Naive B cell (primary cell): ENCODE measurements at places on chromosomes 4 and X.
A peak's percentile ranks its signal among the peaks of the same experiment; 100 is the strongest.

- no peak for DNase-seq
Observed at GRCh38 chr4:6701371-6701770, 7.7 kb downstream of the S100P start.

DNA sequence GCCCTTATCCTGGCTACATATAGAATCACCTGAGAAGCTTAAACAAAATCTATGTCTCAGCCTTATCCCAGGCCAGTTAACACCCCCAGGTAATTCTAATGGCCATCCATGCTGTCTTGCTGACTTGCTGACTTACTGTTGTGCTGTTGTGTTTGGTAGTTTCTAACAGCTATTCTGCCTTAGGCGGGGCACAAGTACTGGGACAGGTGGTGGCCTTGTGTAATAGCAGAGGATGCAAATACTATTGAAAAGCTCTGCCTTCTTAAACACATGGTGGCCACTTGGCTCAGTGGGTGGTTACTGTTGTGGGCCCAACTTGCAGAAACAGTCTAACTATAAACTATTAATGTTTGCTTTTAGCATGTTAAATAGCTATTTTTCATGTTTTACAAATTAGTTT is 56.2 kb downstream of the CDS1 start:
- DNase-seq, result no peak

GRCh38 chr4:88697588-88698329 is at the start of gene NAP1L5:
Gene NAP1L5 (minus strand): TSS chr4:88697829. CDS start chr4:88697754, 75 bp downstream.
- peak; percentile 76 for DNase-seq

GRCh38 chrX:45710081-45710801 is 509.6 kb upstream of the DIPK2B start:
- no peak for DNase-seq

DNA sequence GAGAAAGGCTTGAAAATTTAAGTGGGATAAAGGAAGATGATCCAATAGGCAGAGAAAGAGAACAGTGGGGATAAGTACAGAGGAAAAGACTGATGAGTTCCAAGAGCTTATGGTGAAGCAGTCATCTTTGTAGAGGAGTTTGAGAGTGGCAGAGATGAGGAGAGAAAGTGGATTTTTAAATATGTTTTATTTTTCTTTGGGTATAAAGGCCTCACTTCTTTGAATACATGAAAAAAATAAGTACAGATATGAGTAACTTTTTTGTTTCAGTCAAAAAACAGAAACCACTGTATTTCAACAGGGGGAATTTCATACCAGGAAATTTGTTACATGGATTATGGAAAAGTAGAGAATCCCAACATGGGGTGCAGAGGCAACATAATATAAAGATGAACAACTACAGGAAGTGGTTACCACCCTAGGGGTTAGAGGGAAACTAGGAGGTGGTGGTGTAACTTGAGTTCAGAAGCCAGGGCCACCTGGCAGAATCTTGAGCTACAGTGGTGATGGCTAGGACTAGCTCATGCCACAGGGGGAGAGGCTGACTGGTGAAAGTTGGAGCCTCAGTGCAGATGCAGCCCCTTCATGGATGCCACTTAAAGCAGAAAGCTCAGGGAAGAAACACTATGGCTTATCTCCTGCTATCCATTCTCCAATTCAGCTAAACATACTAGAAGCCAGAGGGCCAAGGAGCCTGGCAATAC is 3.4 kb upstream of the CYBB start:
- no peak for DNase-seq

DNA sequence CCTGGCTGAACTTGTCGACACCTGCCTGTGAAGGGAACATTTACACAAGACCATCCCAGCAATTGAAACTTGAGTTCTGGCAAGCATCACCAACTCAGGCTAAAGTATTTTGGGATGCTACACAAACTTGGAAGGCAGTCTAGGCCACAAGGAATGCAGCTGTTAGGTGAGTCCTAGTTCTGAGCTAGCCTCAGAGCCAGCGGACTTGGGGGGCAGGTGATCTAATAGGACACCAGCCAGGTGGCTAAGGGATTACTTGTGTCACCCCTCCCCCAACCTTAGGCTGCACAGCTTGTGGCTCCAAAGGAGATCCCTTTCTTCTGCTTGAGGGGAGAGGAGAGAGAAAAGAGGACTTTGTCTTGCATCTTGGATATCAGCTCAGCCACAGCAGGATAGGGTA is 62.3 kb upstream of the DKK2 start:
- DNase-seq, result no peak

DNA sequence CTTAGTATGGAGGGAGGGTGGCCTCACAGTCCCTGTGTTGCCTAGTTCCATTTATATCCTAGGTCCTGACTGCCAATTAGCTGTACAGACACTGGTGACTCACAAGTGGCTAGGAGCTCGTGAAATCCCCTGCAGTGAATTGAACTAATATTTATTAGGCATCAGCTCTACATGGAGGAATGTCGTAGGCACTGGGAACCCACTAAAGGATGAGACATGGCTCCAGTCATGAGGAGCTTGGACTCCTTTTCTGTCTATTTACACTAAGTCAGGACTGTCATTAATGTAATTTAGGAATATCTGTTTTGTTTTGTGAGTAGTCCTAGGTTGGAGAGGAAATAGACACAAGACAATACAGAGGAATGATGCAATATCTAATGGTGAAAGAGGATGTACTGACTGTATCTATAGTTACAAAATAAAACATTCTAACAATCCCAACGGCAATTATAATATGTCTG is 67.7 kb downstream of the MID1IP1 start:
- no peak for DNase-seq

- no peak for DNase-seq
Observed at GRCh38 chr4:152705903-152706302, 26.1 kb upstream of the TMEM154 start.

DNA sequence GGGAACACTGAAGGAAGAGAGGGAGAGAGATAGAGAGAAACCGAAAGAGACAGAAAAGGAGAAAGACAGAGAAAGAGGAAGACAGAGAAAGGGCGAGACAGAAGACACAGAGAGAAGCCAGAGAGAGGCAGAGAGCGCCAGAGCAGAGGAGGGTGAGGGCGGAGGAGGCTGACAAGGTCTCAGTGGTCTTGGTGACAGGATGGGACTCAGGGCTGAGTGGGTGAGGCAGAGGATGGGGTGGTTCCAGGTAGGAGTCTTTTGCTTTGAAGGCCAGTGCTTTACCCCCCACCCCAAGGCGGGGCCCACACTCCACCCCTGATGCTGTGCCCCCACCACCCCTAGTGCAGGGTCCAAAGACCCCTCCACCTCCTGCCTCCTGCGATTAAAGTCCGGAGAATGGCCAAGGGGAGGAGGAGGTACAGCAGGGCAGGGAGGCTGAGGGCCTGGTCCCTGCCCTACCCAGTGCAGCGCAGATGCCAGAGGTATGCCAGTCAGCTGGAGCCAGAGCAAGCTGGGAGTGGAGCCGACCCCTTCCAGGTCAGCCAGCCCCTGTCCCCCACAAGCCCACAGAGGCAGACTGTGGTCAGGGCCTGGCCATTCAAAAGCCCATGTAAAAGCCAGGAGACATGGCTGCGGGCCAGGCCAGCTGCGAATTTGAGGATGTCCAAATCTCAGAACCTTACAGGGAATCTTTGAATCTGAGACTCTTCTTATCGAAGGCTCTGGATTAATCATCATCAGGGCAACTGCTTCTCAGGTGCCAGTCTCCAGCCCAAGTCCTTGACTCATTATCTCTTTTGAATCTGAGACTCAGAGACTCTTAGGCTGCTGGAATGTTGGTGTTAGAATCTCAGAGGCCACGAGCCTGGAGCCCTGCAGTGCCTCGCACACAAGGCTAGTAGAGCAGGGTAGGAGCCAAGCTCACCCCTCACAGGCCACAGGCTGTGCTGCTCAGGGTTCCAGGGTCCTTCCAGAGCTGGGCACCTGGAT is 758 bp downstream of the IQSEC2 start:
- no peak for DNase-seq

DNA sequence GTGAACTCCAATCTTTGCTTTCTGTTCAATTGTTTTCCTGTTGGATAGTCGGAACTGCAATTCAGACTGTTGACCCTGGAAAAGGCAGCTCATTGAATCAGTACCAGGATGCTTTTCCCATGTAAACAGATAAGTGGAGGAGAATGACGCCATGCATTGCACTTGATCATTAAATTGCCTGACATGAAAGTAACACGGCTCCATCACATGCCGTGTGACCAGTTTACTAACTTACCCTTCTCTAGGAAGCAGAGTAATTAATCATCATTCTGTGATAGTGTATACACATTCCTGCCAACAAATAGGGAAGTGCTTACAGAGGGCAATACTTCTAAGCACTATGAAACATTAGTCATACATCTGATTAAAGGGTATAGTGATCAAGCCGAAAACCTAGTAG is 101.4 kb downstream of the PPARGC1A start:
- no peak for DNase-seq

- no peak for DNase-seq
Observed at GRCh38 chr4:18454349-18454748, 432.8 kb upstream of the LCORL start.

DNA sequence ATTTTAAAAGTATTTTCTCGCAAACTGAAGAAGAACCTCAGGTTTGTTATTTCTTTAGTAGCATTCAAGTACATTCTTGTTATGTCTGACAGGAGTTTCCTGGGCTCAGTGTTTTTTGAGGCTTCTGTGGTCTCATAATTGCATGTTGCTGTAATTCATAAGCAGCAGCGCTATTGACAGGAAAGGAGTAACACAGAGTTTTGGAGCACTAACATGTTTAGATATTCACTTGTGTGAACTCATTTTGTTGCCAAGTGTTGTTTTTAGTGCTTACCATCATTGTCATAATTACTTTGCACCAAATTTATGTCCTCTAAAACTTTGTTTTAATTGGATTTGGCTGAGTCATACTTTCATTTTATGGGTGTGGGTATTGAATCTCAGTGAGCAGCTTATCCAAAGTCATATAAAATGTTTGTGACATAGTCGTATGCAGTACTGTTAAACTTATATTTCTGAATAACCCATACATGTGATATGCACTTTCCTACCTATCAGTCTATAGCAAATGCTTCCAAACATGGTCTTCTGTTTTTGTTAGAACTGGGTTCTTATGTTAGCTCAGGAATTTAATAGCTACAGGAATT is 358.7 kb upstream of the CTSO start:
- DNase-seq, result no peak

- no peak for DNase-seq
Observed at GRCh38 chrX:53291596-53291995, 10.2 kb upstream of the IQSEC2 start.

DNA sequence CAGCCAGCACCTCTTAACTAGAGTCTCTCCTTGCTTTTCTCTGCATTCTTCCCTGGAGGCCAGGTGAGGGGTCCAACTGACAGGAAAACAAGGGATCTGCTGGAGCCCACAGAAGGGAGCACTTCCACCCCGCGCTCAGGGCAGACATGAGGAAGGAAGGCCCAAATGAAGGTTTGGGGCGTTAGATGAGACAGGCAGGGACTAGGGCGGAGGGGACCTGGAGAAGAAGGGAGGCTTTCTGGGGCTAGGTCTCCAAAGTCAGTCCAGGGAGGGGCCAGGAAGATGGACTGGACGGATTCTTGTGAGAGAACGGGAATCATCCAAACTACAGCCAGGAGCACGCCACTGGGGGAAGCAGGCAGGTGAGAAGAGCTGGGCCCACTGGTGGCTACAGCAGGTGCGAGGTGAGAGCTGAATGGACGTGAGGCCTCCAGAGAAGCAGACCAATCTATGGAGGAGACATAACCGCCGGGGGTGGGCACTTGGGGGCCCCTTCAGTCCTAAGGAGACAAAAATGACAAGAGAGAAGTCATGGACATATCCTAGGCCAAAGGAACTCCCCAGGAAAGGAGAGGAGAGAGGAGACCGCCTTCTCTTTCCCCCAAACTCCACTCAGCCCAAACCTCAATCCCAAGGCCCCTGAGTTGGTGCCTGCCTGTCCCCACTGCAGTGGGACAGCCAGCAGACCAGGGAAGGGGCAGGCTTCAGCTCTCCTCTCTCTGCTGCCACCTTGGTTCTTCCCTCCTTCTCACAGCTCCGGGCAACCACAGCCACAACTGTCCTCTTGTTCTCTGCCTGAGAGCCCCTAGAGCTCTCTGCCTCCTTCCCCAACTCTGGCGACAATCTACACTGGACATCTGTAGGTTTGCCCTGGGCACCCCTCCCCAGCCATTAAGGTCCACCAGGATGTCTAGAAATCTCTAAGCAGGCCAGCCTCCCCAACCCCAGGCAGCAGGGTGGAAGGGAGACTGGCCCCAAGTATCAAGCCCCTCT is 7.0 kb downstream of the APLN start:
- no peak for DNase-seq

DNA sequence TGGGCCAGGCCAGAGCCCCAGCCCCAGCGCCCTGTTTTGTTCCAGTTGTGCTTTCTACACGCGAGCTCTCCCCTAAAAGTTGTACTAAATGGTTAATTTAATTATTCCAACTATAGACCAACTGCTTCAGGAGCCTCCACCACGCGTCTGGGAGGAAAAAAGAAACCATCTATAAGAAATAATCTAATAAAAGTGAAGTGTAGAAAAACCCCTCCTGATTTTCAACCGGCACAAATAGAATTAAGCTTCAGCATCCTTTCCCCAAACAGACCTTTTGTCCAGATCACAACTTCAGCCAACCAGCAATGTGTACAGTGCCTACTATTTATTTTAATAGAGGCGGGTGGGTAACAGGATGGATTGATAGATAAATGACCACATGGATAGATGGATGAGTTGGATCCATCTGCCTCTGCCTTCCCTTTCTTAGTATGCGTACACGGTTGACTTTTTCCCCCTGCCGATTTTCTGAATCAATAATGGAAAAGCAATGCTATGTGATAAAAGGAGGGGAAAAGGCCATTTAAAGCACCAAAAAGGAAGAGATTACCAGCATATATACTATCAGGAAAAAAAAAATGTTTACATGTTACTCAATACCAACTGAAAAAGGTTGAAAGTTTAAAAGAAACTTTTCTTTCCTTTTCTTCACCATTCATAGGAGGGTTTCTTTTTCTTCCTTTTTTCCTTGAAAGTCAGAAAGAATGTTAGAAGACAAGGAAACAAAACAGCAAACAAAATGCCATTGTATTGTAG is 3.7 kb upstream of the PHOX2B start:
- DNase-seq, result no peak

- DNase-seq, result no peak
Observed at GRCh38 chrX:98380556-98380955, 1496.8 kb downstream of the RPA4 start.

GRCh38 chr4:121989715-121990114 is 37.9 kb upstream of the TRPC3 start:
- no peak for DNase-seq

DNA sequence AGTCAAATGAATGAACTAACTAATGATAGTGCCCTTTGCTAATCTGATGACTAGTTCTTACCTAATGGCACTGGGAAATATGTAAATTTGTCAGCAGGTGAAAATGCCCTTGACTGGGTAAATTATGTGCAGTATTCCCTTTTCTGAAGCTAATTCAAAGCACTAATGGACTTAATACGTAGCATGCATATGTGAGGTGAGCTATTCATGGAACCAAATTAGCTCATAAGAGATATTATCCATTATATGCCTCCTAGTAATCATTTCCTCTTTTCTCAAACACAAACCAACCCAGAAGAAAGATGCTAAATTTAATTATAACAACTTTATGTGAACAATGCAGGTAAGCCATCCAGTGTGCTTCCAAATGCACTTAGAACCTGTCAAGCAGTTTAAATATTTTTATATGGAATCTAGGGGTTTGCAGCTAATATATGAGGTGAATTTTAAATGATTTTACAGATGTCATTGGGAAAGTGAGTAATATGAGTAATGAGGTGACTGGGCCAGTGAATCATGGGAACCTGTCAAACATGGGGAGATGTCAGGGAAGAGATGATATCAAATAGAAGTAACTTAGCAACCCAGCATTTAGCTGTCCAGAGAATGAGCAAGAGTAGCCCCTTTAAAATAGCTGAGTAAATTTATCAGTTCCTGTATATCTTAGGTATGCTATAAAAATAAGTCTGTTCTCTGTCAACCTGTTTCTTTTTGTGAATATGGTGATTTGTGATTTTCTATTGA is 315.0 kb downstream of the AFF2 start:
- no peak for DNase-seq
